Stimulated activated CD4-positive, alpha-beta T cell treated with anti-CD3 and anti-CD28 coated beads, Interleukin-4, amount 100 ng/mL, for 1 hour (primary cell): ENCODE measurements at places on chromosomes 11 and 22.

- DNase-seq, result no peak
Measured at GRCh38 chr11:118922745-118923627, 2.7 kb downstream of the BCL9L start.

DNA sequence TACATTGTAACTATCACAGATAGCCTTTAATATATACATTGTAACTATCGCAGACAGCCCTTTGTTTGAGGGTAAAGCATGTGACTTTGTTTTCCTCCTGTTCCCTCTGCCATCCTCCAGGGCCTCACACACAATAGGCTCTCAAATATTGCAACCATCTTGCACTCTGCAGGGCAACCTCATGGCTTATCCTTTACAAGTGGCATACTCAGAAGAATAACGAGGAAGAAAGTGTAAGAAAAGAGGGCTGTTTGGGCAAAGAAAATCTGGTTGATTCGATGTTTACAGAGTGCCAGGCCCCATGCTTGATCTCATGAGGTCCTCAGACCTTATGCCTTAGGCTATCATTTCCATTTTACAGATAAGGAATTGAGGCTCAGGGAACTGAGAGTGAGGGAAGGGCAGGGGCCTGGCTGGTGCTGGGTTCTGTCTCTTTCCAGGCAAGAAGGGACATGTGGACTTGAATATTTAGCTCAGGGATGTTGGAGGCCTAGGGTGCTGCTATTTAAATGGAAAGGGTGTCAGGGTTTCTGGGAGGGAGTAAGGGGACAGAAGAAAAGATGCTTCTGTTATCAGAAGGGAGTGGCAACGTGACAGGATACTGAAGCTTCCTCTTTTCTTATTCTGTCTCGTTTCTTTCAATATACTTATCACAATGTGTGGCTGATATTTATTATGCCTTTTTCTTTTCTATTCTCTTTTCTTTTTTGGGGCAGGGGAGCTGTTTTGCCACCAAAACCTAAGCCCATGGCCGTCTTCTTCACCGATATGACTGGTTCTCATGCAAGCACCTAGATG is 1.1 kb upstream of the SAMM50 start:
- DNase-seq, result no peak

DNA sequence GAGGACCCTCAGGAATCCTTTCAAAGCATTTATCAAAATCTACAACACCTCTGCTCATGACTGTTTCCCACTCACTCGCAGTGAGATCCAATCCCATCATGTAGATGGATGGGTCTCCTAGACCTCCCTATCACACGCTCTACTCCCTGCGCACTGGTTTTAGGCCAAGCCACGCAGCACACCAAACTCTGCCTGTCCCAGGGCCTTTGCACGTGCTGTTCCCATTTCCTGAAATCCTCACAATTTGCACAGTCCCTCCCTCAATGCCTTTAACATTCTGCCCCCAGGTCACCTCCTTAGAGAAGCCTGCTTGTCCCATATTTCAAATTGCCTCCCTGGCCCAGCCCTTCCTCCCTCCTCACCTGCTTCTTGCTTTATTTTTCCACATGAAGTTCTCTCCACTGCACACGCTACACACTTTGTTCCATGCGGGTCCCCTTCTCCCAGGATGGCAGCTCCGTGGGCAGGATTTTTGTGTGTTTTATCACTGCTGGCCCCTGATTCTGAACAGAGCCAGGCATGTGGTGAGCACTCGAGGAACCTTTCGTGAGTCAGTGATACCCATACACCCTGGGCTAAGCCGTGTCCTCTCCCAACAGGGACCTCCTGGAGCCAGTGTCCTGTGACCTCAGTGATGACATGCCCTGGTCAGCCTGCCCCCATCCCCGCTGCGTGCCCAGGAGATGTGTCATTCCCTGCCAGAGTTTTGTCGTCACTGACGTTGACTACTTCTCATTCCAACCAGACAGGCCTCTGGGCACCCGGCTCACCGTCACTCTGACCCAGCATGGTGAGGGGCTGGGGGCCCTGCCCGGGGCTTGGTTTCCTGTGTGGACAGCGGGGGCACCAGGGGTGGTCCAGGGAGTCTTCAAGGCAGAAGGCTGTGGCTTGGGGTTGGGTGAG is 12.2 kb downstream of the CSF2RB start:
- no peak for DNase-seq

- DNase-seq, result no peak
Measured at GRCh38 chr11:67267188-67268080, 1.2 kb downstream of the GRK2 start.

GRCh38 chr22:47000888-47001287 is 238.4 kb downstream of the TBC1D22A start:
- no peak for DNase-seq

- DNase-seq, result no peak
Measured at GRCh38 chr11:46858920-46859546, 13.0 kb upstream of the CKAP5 start.

GRCh38 chr22:38733329-38733723 is 22.5 kb downstream of the SUN2 start:
- DNase-seq, result peak; percentile 58

GRCh38 chr11:66866007-66866406 is 9.1 kb downstream of the LRFN4 start:
- DNase-seq, result no peak

DNA sequence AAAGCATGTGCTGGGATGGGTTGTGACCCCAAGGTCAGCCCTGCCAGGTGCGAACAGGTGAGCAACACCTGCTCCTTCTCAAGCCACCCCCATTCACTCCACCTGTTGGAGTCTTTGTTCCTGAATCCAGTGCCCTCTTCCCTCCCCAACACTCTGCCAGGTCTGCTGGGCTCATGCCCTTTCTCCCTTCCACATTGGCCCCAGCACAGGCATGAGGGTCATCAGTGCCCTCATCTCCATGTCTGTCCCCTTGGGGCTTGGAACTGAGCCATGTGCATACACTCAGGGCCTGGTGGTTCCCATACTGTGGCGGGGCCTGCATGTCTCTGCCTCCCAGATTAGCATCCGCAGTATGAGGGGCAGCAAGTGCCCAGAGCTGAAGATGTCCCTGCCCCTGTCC is 19.1 kb downstream of the RFPL2 start:
- no peak for DNase-seq

DNA sequence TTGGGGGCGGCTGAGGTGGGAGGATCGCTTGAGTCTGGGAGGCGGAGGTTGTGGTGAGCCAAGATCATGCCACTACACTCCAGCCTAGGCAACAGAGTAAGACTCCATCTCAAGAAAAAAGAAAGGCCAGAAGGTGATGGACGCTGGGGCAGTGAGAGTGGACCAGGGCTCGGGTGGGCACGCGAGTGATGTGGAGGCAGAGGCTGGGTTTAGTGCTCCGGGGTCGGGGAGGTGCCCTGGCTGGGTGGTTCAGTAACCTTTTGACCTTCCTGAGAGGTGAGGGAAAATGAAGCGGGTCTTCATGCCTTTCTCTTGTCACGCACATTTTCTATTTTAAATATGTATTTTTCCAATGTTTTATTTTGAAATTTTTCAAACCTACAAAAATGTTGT is 45.1 kb downstream of the ST14 start:
- DNase-seq, result no peak

DNA sequence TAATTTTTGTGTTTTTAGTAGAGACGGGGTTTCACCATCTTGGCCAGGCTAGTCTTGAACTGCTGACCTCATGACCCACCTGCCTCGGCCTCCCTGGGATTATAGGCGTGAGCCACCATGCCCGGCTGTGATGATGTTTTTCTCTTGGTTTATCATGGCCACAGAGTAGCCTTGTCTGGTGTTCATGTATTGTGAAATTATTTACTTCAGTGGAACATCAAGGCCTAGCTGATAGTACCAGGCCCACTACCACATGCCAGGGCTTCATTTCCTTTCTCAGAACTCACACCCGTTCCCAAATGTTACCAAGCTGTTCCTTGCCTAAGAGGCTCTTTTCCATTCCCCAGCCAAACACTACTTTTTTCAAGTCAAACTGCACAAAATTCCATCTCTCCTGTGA is 6.1 kb upstream of the DDB2 start:
- DNase-seq, result no peak

- no peak for DNase-seq
Measured at GRCh38 chr22:27111796-27112672, 454.6 kb downstream of the MIAT start.

DNA sequence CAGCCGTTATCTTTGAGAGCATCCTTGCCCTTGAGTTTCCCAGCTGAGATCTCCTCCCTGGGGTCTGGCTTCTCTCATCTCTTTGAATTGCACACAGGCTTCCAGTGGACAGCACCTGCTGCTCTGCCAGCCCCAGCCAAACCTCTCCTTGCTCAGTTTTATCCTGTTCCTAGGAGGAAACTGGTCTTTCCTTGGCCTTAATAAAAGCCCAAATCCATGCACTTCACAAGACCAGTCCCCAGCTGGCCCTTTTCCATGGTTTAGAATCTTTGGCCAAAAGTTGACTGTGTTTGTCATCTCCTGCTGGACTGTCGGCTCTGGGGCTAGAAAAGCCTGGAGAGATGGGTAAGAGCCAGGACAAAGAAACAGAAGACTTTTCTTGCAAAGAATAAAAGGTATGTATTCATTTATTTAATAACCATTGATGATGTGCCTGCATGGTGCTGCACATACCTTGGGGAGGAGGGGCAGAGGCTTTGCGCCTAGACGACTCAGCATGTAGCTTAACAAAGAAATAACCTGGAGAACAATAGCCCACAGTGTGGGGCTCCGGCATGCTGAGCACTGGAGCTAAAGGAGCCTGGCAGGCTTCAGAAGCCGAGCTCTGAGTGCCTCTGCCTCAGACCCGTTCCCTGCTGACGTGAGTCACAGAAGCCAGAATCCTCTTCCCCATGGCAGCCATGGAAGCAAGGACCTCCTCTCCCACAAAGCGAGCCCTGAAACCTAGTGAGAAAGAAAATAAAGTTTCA is 319.3 kb upstream of the B3GAT1 start:
- DNase-seq, result no peak

- no peak for DNase-seq
Measured at GRCh38 chr11:3914805-3915204, 59.3 kb downstream of the STIM1 start.

DNA sequence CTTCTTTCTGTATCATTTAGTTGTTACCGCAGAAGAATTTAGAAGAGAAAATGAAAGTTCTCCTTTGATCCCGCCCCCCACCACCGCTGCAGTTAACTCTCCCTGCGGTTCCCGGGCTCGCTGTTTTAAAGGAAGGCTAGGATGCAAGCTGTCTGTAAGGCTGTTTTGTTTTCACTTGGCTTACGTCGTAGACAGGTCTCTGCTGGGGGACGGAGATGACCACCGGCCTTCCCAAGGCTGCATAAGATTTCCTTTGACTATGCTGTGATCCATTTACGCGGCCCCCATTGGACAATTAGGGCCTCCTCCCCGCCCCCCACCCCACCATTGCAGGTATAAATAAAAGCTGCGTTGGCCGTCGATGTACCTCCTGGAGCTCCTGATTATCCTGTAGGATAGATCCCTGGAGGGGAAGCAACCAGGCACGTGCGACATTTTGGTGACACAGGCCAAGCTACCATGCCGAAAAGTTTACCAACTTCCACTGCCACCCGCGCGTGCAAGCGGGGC is 1.4 kb upstream of the CPT1A start:
- DNase-seq, result peak; percentile 57

DNA sequence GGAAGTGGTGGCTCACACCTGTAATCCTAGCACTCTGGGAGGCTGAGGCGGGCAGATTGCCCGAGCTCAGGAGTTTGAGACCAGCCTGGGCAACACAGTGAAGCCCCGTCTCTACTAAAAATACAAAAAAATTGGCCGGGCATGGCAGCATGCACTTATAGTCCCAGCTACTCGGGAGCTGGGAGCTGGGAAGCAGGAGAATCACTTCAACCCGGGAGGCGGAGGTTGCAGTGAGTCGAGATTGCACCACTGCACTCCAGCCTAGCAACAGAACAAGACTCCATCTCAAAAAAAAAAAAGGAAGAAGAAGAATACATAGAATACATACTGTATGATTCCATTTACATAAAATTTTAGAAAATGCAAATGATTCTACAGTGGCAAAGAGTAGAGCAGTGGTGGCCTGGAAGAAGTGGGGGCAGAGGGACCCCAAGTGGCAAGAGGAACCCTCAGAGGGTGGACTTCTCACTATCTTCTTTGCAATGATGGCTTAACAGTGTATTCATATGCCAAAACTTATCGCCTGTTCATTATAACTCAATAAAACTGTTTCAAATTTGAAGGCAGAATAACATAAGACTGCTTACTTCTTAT is 22.0 kb downstream of the PACSIN2 start:
- no peak for DNase-seq

DNA sequence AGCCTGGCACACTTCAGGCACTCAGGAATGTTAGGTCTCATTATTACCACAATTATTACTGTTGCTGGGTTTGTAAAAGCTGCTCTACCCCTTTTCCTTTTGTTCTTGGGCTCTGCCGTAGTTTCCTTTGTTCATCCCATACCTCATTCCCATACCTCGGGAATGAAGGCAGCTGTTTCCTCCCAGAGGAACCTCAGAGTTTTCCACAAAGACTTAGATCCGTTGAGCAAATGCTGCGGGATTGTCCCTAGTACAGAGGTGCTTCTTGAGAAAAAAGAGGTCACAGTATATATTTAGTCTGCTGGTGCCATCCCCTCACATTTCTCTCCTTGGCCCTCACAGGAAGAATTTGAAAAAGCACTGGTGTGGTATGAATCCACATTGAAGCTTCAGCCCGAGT is 134.7 kb downstream of the TTC17 start:
- no peak for DNase-seq

GRCh38 chr11:62370743-62371440 is 33.6 kb downstream of the ASRGL1 start:
- peak; percentile 53 for DNase-seq

DNA sequence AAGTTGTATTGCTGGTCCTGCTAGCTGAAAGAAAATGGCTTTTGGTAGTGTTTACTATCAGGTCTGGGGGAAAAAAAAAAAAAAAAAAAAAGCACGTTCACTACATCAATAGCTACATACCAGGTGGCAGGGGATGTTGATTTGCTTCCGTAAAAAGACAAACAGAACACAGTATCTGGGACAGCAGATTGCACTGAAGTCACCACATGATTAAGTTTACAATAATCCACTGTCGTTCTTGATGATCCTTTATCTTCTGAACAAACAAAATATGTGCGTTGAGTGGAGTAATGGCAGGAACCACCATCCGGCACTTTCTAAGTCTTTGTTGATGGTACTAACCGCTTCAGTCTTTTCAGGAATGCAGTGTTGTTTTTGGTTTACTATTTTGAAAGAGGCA is 48.7 kb downstream of the DDX6 start:
- DNase-seq, result no peak

GRCh38 chr22:17921871-17922821 is 102.2 kb downstream of the MICAL3 start:
- no peak for DNase-seq

DNA sequence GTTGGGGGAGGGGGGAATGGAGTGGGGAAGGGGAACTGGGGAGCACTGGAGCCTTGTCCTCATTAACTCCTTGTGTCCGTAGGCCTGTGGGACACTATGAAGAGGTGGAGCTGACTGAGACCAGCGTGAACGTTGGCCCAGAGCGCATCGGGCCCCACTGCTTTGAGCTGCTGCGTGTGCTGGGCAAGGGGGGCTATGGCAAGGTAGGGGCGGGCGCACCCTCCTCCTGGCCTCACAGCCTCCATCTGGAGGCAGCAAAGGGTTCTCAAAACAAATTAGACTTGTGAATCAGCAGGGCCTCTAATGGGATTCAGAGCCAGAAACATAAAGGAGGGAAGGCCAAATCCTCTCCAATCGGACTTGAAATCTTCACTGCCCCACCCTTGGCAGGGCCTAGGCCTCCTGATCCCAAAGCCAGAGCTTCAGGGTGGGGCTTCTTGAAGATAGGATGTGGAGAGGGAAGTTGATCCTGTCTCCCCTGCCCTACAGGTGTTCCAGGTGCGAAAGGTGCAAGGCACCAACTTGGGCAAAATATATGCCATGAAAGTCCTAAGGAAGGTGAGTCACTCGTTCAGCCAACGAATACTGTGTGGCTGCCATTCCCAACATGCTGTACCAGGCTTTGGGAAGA is 859 bp downstream of the RPS6KB2 start:
- no peak for DNase-seq

- no peak for DNase-seq
Measured at GRCh38 chr11:117878939-117879475, 2.5 kb upstream of the FXYD6 start.
